ENCODE measurements at places on chromosomes 2 and 18. TPM values are rescaled to one million over a fixed set of nuclear protein-coding genes. Genes with fewer than 3 reads are reported as not detected.

Gene PROKR1
- polyA plus RNA-seq = not detected

Gene BCL2
- polyA plus RNA-seq = 0.61 TPM

Gene PXDN
- 5.5 TPM for polyA plus RNA-seq

Gene GCFC2
- polyA plus RNA-seq = 15.1 TPM

Gene CCDC74A
- 11.8 TPM for polyA plus RNA-seq

Gene ANKRD30B
- polyA plus RNA-seq = not detected

Gene EML6
- 1.8 TPM for polyA plus RNA-seq

Gene ANKRD30BL
- polyA plus RNA-seq = not detected

Gene SMYD1
- polyA plus RNA-seq = not detected

Gene KLHL41
- 0.05 TPM for polyA plus RNA-seq

Gene STAM2
- 13.3 TPM for polyA plus RNA-seq

Gene HOXD1
- 0.12 TPM for polyA plus RNA-seq

Gene C2orf78
- polyA plus RNA-seq = not detected

Gene NTSR2
- not detected for polyA plus RNA-seq

Gene DNAH7
- polyA plus RNA-seq = 0.49 TPM

Gene RTP5
- polyA plus RNA-seq = not detected

GRCh38 chr2:233199870-233200269, 51.6 kb upstream of the ATG16L1 start:
- no peak for DNase-seq

DNA sequence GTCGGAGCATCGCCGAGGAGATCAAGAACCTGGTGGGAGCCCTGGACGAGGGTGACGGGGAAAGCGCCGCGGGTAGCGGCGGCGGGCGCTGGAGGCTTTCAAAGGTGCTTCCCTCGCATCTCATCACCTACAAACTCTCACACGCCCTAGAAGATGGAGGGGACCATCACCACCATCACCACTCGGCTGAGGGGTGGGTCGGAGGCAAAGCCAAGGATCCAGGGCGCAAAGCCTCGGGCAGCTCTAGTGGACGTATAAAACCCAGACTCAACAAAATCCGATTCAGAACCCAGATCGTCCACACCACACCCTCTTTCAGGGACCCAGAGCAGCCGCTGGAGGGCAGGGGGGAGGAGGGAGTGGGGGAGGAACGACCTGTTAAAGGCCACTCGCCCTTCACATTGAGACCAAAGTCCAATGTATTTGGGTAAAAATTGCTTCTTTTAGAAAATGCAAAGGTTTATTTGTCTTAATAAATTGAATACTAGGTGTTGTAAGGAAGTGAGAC, 1.5 kb downstream of the SOWAHC start:
- DNase-seq = peak; percentile 47

DNA sequence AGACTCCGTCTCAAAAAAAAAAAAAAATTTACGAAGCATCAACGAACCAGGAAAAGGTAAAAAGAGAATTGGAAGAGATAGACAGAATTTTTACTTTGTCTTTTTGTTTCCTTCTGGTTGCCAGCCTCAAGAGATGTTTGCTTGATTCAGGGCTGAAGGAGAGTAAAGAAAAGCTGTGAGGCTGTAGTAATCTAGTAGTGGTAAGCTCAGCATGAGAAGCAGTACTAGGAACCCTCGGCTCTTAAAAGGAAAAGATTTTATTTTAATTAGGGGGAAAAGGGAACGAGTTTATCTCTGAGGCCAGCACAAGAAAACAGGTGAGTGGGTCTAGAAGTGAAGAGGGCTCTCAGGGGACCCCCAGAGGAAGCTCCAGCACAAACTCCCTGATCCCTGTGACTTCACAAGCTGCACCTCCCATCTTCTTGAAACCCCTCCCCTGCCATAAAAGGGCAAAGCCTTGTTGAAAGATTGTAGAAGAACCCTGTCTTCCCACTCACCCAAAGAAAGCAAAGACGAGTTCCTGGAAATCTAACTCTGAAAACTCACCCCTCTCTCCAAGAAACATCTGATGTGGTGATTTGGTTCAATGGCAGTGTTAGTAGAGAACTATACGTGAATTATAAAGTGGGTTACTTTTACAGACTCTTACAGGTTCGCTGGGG, 8.6 kb downstream of the RBMS1 start:
- DNase-seq = no peak

GRCh38 chr2:16240402-16240801, 300.1 kb downstream of the MYCN start:
- no peak for DNase-seq

DNA sequence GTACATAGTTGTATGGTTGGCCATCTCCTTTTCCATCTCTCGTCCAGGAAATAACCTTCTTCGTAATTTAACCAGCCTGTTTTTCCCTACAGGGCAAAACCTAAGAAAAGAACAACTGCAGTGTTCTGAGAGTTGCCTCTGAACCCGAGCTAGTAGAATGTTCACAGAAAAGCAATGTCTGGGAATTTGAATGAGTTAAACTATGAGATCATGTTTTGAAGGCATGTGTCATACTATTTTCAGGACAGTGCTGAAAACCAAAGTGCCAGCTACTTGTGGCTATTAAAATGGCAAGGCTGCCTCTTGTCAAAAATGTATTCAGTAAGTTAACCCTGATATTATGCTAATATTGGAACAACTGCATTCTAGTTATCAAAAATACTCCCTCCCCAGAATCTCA, 482.9 kb upstream of the SPRED2 start:
- no peak for DNase-seq

DNA sequence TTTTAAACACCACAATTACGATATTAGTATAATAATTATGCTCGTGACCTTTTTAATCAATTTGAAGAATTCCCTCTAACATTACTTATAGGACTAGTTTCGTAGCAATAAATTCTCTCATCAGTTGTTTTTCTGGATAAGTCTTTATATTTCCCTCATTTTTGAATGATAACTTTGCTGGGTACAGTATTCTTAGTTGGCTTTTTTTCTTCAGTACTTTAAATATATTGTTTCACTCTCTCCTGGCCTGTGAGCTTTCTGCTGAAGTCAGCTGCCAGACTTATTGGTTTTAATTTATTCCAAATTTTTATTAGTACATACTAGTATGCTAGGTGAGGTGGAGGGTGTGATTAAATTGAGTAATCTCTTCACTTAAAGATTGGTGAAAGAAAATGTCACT, 123.8 kb upstream of the CNTNAP5 start:
- no peak for DNase-seq

DNA sequence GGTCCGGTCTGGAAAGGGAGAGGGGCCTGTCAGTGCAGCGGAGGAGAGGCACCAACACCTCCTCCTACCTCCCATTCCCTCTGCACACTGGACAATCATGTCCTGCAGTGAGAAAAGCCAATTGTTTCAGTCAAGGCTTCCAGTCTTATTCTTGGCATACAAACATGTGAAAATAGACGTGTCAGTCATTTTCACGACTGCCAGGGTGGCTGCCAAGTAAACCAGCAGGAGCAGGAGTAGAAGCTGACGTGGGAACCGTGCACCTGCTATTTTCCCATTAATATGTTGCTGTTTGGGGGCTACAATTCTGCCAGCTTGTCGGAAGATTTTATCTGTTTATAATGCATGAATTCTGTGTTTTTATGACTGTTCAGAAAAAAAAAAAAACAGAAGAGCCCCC, 202.3 kb downstream of the SPP2 start:
- DNase-seq = no peak

- DNase-seq = no peak
Measured at GRCh38 chr18:50602466-50602865, 42.6 kb downstream of the MAPK4 start.

GRCh38 chr2:119929537-119929936, 83.3 kb upstream of the EPB41L5 start:
- DNase-seq = no peak

DNA sequence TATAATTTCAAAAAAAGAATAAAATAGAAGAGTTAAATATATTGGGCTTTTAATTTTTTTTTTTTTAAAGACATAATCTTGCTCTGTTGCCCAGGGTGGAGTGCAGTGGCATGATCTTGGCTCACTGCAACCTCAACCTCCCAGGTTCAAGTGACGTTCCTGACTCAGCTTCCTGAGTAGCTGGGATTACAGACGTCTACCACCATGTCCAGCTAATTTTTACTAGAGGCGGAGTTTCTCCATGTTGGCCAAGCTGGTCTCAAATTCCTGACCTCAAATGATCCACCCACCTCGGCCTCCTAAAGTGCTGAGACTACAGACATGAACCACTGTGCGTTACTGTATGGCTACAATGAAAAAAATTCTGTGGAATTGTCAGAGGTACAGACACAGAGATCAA, 98.1 kb upstream of the RGPD4 start:
- no peak for DNase-seq

GRCh38 chr2:8416849-8417832, 264.7 kb upstream of the ID2 start:
- DNase-seq = no peak

GRCh38 chr2:185643434-185643833, 95.2 kb upstream of the FSIP2 start:
- DNase-seq = no peak

DNA sequence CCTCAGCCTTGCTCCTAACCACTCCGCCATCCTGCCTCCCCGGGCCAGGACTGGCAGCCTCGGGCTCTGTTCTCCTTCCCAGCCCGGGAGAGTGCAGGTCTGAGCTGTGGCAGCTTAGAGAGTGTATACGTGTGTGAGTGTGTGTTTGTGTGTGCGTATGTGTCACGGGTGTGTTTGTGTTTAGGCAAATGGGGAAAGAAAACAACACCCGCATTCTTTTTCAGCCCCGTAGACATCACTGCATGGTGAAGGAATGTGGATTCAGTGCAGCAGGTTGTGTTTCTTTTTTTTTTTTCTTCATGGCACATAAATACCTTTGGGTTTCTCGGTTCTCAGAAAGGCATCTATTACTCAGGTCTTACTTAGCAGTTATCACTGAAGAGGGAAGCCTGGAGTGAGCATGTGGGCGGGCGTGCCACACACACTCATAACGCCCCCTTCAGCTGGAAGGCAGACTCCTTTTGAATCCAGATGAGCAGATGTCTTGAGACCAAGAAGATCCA, 44.2 kb downstream of the GLI2 start:
- no peak for DNase-seq

GRCh38 chr18:10262566-10262965, 191.9 kb upstream of the APCDD1 start:
- no peak for DNase-seq

DNA sequence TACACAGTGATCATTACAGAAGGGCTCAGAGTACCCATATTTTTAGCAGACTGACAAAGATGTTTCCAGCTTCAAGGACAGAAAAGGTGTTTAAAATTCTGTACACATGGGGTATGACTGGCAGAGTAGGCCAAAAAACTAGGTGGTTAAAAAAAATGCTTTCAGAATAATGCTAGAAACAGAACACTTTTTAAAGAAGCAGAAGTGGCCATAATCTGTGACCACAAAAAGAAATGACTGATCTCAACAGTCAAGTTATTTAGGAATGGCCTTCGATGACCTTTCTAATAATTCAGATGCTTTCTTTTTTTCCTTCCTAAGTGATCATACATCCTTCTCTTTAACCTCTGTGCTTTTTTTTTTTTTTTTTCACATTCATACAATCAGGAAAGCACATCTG, 4.1 kb upstream of the AQP4 start:
- no peak for DNase-seq

DNA sequence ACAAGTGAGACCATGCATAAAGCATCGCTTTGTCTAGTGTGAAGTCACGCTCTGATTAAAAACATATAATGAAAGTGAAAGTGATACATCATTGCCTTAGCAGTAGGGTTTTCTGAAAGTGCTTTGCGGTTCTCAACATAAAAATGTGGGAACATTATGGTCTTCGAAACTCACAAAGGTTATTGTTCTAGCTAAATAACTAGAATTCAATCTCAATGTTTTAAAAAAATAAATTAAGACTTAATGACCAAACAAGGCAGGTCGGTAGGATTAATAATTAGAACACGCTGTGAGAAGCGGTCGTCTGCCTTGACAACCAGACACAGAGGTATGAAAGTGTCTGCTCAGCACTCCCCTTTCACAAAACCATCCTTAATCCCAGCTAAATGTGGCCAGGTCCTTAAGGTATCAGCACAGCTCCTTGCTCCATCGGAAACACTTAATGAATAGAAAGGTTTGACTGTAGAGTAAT, 42.2 kb downstream of the KLHL14 start:
- no peak for DNase-seq

DNA sequence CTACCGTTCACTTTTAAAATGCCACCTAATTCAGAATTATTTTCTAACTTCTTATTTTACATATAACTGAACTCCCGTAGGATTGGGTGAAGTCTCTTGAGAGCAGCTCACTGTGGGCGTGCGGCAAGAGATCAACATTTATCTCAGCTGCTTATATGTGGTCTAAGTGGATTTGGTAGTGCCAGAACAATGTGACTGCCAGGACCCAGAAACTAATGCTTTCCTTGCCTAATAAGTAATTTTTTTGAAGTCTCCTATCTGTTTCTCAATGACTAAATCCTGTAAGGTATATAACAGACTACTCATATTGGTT, 11.2 kb upstream of the NFE2L2 start:
- DNase-seq = no peak

DNA sequence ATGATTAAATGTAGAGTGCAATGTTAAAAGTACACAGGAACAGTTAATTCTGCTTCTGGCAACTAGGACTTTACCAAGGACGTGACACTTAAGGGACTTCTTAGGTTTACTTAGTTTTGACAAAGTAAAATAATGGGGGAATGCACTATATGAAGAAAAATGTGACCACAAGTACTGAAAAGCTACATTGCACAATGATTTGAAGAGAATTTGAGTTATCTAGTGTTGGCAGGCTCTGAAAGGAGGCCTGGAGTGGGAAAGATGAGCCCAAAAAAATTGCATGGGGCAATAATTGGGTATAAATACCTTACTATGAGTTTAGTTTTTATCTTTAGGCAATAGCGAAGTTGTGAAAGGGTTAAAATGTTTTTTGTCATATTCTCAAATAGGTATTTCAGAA, 173.7 kb downstream of the DOK6 start:
- DNase-seq = no peak

DNA sequence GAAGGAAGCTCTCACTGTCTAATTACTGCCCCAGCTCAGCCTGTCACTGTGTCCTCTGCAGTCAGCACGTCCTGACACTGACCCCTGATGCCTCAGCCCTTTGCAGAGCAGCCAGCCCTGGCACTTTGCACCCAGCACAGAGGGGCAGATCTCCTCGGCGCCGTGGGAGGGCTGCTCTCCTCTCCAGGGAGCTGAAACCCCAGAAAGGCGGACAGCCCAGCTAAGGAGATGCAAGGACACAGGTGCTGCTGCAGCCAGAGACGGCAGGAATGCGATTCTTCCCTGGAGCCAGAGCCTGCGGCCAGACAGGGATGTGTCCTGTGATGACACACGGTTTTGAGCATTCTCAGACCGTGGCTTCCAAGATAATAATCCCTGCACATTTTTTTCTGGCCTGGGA, 34.5 kb upstream of the SIX3 start:
- no peak for DNase-seq

GRCh38 chr18:50097702-50098101, 97.2 kb downstream of the MYO5B start:
- DNase-seq = no peak

DNA sequence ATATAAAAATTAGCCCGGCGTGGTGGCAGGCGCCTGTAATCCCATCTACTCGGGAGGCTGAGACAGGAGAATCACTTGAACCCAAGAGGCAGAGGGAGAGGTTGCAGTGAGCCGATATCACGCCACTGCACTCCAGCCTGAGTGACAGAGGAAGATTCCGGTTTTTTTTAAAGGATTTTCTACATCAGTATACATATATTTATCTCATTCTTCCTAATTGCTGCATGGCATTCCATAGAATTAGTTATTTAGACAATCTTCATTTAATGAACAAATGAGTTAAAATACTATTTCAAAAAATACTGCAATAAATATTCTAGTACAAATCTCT, 2.0 kb downstream of the GTF3C2 start:
- no peak for DNase-seq

GRCh38 chr2:57177176-57177575, 869.4 kb upstream of the VRK2 start:
- DNase-seq = no peak

GRCh38 chr2:219538504-219538951, 5.1 kb downstream of the CHPF start:
- no peak for DNase-seq

Data from A549 (cell line).